ENCODE measurements at places on chromosomes 6 and 20.
A peak's percentile ranks its signal among the peaks of the same experiment; 100 is the strongest.

DNA sequence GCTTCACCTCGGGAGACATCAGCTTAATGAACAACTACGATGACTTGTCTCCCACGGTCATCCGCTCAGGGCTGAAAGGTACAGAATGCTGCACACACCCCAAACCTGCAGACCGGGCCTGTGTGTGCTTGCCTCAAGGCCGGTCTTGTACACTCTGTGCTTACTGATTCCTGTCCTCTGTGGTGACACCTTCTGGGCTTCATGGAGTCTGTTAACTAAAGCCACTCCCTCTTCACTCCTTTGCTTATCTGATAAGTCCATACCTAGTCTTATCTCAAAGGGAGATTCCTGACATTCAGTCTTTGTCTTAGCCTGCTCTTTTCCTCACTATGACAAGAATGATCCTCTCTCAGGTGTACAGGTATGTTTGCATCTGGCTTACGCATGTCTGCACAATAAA, 107.7 kb upstream of the TMEM181 start:
- DNase-seq = no peak

DNA sequence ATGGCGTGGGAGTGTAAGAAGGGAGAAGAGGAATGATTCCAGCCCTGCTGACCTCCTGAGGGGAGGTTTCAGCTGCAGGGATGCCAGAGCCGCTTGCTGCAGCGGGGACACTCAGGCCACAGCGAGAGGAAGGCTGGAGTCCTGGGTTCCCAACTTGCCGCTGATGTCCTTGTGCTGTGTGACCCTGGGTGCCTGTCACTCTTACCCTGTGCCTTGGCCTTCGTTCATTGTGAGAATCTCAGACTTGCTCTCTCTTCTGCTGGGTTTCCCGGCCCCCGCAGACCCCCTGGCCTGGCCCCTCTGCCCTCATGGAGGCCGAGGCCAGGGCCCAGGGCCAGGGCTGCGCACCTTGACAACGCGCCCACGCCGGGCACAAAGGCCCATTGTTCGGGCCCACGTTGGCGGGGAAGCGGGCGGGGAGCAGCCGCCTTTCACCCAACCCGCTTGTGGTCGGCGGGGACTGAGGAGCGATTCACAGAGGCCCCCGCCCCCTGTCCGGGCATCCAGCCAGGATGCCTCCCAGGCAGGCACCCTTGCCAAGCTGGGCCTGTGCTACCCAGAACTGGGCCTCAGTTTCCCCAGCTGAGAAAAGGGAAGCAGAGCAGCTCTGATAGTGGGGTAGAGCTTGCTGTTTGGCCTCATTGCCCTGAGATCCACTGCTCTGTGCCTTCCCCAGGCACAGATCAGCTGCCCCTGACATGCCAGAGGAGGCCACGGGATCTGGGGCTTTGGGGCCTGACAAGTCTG, 52.4 kb downstream of the CEBPB start:
- no peak for DNase-seq

DNA sequence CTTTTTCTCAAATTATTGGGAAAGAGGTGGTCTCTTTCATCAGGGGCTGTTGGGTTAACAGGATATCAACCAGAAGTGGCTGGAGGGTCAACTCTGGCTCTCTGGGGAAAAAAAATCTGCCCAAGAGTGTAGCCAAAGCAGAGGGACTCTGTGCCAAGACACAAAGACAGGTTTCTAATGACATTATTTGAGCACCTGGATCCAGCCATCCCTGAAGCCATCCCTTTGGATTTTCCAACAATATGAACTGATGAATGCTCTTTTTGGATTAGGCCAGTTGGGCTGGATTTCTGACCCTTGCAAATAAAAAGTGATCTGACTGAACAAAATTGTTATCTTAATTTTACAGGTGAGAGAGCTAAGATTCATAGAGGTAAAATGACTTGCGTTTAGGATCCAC, 88.7 kb downstream of the KCNB1 start:
- no peak for DNase-seq

DNA sequence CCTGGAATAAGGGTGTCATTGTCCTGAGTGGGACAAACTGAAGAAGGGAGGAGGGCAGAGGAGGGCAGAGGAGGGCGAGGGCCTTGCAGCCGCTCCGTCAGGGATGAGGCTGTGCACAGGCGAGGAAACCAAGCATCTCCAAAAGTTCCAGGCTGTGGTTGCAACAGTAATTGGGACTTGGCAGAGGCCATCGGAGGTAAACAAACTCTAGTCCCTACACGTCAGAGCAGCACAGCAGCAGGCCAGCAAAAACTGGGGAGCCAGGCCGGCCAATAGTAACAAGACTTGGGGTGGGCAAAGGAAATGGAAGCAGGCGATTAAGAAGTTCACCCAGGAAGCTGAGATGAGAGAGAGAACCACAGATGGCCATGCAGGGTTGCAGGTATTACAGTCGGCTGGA, 142.8 kb downstream of the SMOC2 start:
- no peak for DNase-seq

DNA sequence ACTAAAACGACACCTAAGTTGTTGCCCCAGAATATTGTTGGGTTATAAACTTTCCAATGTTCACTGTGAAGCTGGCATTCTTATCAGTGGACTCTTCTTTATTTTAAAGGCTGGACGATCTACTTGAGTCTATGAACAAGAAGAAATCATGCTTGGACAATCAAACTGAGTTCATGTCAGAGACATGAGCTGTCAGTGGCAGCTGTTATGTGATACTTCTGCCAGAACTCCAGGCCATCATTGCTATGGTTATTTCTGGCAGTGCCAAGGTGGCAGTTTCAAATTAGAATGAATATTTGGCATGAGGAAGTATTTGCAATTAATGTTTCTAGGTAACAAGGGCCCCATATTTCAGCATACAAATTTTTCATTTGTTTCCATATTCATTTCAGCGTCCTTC, 417.3 kb downstream of the LMBRD1 start:
- no peak for DNase-seq

DNA sequence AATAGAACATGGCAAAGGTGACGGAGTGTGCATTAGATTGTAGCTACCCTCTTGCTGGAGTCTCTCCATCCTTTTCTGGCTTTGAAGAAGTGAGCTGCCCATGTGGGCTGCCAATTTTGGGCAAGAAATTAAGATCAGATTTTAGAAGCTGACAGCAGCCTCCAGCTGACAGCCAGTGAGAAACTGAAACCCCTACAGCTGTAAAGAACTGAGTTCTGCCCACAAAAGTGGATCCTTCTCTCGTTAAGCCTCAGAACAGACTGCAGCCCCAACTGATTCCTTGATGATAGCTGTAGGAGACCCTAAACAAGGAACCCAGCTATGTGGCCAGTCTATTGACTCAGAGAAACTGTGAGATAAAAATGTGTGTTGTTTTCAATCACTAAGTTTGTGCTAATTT, 134.1 kb downstream of the CD109 start:
- no peak for DNase-seq

DNA sequence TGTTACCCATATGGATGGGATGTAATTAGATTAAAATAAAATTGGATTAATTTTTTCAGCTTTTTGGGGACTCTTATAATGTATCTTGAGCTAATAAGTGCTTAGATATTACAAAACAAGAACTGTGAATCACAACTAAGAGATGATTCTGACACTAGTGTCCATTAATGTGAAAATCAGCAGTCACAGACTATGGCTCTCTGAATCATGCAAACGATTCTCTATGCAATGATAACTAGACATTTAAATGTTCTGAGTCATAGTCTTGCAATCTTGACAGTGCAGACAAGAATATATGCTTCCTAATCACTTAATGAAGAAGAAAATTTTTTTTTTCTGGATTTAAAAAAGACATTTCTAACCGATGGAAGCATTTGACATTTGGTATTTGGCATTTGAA, 82.2 kb upstream of the OPRM1 start:
- no peak for DNase-seq

DNA sequence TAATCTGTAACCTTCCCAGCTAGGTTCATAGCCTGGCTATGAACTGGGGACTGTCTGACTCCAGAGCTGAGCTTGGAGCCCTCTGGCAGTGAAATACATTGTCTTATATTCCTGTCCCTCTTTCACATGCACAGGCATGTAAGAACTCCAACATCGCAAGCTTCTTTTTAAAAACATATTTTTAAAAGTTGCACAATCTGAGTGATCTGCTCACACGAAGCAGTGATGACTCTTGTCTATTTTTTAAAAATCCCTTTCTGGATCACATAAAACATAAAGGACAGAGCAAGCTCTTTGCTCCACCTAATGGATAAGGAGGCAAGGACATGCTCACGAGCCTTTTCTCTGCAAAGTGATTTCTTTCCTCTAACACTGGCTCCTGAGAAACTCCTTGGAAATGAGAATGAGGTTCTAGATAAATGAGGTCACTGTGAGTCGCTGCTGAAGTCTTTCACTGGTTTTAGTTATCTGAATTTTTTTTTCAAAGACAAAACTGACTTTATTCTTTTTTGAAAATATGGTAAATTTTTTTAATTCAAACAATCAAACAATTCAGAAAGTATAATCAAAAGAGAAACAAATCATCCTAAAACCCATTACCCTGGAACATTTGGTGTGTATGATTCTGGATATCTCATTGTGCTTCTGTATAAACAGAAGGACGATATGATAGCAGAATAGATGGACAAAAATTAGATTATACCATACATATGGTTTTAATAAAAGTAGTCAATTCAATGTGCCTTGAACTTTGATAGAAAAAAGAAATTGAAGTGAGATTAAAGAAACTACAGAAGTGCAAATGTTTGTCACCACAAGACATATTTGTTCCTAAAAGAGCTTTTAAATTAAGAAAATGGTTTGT, 30.8 kb downstream of the IL20RA start:
- DNase-seq = no peak

DNA sequence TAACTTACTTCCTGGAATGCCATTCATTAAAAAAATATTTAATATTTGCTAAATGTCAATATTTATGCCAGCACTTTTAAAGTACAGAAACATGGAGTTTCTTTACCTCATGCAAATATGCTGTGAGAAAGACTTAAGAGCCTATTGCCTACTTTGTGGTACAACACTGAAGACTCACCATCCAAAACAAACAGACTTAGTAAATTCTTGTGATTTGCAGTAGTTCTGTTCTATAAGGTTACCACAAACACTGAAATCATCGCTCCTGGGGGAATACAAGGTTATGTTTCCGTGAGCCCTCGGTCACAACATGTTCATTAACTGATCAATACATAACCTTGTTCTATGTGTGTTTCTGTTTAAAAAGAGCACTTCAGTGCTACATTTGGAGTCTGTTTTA, 78.3 kb downstream of the ATG5 start:
- DNase-seq = no peak

GRCh38 chr20:1423625-1424106, 30.8 kb upstream of the FKBP1A start:
- DNase-seq = peak; percentile 30

GRCh38 chr20:32585011-32585585, at the start of gene NOL4L:
Gene NOL4L, minus strand, starts transcription at chr20:32585333. Its CDS starts 443 bp downstream, at chr20:32584890.
- peak; percentile 46 for DNase-seq
